ENCODE measurements at places on chromosomes 12 and 14. TPM values are rescaled to one million over a fixed set of nuclear protein-coding genes. Genes with fewer than 3 reads are reported as not detected.

GPRC5D gene
- not detected for total RNA-seq

FAM90A1 gene
- 0.09 TPM for total RNA-seq

DAO gene
- total RNA-seq, result not detected

MAP3K9 gene
- 1.4 TPM for total RNA-seq

BRF1 gene
- total RNA-seq, result 46.7 TPM

GLIPR1L1 gene
- not detected for total RNA-seq

PTGES3 gene
- 102 TPM for total RNA-seq

SIX1 gene
- 0.05 TPM for total RNA-seq

LRRK2 gene
- 2.4 TPM for total RNA-seq

CORO1C gene
- total RNA-seq, result 168 TPM

POTEG gene
- total RNA-seq, result not detected

HCAR2 gene
- not detected for total RNA-seq

HAL gene
- 0.09 TPM for total RNA-seq

FOXN4 gene
- total RNA-seq, result not detected

NAP1L1 gene
- total RNA-seq, result 415 TPM

SERPINA9 gene
- total RNA-seq, result not detected

LRRC10 gene
- not detected for total RNA-seq

G2E3 gene
- total RNA-seq, result 35.2 TPM

EXOC3L4 gene
- total RNA-seq, result not detected

TCP11L2 gene
- total RNA-seq, result 39.8 TPM

ZNF385A gene
- 2.6 TPM for total RNA-seq

VWF gene
- 1.5 TPM for total RNA-seq

P2RX2 gene
- not detected for total RNA-seq

Measured in smooth muscle cell of the umbilical artery (primary cell).